Activated CD8-positive, alpha-beta memory T cell treated with anti-CD3 and anti-CD28 coated beads, Interleukin-2, amount 50 U/mL, for 48 hours (primary cell): ENCODE measurements at places on chromosomes 3 and 15.

DNA sequence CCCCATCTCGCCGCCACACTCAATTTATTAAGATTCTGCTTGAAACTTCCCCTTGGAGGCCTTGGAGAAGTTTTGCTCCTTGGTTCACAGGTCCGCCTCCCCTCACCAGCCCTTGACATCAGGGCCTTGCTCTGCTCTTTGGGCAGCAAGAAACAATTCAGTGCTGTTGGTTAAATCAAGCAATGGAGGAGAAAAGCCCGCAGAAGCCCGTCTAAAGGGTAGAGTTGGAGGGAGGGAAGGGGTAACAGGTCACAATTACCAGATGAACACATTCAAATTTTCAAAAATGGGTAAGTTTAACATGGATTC lies 429 bp downstream of the PARP9 start:
- no peak for DNase-seq

DNA sequence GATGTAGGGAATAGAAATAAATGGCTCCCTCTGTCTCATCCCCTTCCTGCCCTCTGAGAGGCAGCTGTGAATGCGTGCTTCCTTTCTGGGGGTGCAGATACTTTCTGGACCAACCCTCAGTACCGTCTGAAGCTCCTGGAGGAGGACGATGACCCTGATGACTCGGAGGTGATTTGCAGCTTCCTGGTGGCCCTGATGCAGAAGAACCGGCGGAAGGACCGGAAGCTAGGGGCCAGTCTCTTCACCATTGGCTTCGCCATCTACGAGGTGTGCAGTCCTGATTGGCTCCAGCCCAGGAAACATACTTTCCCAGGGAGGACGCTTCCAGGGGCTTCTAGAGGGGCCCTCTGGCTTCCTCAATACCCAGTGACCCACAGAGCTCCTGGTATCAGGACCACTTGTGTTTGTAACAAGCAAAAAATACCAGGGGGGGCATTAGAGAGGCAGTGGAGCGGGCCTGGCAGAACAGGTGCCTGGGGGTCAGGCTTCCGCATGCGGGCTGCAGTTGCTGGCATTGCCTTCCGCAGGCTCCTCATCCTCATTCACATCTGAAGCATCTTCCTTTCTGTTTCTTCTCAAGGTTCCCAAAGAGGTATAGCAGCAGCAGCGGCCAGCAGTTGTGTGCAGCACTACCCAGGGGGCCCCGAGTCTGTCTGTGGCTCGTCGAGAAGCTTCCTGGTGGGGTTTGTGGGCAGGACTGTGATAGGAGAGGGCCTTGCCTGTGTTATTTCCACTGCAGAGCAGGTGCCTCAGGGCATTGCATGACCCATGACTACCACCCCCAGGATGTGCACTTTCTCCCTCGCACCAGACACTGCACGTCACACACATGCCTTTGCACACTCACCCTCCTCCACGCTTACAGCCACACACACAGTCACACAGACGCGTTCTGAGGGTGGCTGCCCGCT lies 42.5 kb downstream of the CAPN3 start:
- no peak for DNase-seq

- no peak for DNase-seq
Measured at GRCh38 chr15:70495991-70496599, 267.3 kb downstream of the UACA start.

- DNase-seq: no peak
Measured at GRCh38 chr3:197001972-197002700, 27.5 kb downstream of the MELTF start.

- DNase-seq: no peak
Measured at GRCh38 chr15:41511331-41511898, 2.2 kb downstream of the LTK start.

DNA sequence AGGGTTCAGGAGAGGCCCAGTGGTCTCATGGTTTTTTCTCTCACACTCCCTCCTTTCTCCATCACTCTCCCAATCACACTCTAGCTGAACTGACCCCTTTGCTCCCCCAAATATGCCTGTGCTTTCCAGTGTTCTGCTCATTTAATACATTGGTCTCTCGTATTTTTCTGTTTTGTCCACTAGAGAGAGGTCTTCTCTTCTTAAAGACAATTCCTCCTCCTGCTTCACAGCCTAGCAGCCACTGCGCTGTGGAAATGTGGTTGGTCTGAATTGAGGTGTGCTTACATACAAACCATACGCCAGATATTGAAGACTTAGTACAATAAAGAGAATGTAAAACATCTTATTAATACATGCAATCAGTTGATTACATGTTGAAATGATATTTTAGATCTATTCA lies 60.6 kb upstream of the XCR1 start:
- DNase-seq: no peak

GRCh38 chr3:11636394-11636770 lies 7.3 kb downstream of the VGLL4 start:
- no peak for DNase-seq

DNA sequence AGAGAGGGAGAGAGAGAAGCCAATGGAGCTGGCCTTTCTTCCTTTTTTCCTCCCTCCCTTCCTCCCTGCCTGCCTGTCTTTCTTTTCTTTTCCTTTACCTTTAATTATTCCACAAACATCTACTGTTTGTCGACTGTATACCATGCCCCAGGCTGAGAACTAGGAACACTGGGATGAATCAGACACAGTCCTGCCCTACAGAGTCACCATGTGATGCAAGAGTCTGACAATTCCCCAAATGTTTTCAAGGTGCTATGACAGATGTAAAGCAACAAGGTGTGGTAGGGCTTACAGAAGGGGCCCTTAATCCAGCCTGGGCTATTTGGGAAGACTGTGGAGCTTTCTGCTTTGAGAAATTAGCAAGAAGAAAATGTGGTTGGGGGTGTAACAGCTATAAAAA lies 4.0 kb upstream of the SPSB4 start:
- DNase-seq: no peak

- no peak for DNase-seq
Measured at GRCh38 chr15:43954181-43954621, 127.4 kb downstream of the WDR76 start.

DNA sequence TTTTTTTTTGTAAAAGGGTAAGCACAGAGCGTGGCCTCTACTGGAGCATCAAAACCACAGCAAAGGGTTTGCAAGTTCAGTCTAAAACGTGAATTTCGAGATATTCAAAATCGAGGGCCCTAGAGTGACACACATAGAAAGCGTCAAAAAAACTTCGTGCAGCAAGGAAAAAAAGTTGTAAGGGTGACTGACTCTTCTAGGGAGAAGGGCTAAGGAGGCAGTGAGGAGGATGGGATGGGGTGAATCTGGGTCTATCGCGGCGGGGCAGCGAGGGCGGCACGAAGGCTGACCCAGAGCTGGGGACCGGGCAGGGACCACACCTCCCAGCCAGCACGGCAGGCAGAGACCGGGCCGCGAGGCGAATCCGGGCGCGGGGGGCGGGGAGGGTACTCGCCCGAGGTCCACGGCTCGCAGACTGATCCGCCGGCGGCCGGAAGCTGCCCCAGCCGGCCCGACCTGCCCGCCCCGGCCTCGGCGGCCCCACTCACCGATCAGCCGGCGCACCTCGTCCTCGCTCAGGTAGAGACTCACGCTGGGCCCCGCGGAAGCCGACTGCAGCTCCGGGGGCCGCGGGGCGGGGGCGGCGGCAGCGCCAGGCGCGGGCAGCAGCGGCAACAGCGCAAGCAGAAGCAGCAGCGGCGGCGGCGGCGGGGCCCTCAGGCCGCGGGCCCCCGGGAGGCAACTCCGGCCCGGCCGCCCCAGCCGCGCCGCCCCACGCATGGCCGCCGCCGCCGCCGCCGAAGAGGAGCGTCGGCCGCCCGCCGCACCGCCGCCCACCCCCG lies 533 bp downstream of the RYK start:
- DNase-seq: peak; percentile 79

- DNase-seq: no peak
Measured at GRCh38 chr15:66936861-66937582, 128.4 kb upstream of the SMAD3 start.

- peak; percentile 69 for DNase-seq
Measured at GRCh38 chr15:84736375-84736774, 12.0 kb upstream of the ZNF592 start.

DNA sequence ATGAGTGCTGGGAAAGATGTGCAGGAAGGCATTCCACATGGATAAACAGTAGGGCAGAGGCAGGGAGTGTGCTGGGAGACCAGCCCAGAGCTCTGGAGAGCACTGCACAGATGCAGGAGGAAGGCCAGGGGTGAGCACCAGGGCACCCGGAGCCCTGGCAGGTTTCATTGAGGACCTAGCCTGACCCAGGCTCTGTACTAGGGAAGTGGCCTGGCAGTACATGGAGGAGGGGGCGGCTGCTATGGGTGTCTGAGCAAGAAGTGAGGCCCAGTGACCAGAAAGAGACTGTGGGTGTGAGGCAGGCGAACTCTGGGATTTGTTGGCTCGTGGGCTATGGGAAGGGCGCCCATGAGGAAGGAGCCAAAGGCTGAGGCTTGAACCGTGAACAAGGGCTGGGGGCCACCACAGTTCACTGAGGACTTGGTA lies 139.1 kb downstream of the DNAJB8 start:
- DNase-seq: peak; percentile 18

GRCh38 chr3:4655145-4656045 lies 162.2 kb downstream of the ITPR1 start:
- no peak for DNase-seq

DNA sequence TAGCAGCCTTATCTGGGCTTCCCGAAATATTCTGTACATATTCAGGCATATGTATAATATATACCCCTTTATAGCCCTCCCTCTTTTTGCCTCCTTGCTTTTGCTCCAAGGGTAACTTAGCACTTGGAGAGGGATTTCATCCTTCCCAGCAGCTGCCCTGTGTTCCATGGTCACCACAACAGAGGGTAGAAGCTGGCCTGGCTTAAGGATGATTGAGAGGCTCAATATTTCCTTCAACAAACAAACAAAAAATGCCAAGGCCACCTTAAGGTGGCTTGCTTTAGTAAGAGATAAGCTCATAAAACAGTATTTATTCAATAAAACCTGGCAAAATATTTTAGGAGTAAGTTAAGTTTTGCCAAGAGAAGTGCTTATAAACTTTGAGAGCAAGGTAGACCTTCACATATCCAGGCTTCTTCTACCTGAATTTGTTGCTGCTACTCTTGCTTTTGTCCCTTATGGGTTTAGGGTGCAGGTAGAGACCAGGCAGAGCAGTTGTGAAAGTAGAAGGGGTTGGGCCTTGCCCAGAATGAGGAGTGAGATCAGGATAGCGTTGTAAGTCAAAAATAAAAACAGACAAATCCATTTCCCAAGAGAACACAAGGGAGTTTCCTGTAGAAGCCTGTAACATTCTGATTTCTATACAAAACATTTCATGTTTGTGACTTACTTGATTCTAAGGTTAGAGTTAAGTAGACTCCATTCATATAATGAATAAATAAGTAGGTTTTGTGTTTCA lies 52.7 kb upstream of the ATOSA start:
- no peak for DNase-seq

GRCh38 chr3:149095487-149095886 lies 9.2 kb upstream of the HLTF start:
- no peak for DNase-seq

DNA sequence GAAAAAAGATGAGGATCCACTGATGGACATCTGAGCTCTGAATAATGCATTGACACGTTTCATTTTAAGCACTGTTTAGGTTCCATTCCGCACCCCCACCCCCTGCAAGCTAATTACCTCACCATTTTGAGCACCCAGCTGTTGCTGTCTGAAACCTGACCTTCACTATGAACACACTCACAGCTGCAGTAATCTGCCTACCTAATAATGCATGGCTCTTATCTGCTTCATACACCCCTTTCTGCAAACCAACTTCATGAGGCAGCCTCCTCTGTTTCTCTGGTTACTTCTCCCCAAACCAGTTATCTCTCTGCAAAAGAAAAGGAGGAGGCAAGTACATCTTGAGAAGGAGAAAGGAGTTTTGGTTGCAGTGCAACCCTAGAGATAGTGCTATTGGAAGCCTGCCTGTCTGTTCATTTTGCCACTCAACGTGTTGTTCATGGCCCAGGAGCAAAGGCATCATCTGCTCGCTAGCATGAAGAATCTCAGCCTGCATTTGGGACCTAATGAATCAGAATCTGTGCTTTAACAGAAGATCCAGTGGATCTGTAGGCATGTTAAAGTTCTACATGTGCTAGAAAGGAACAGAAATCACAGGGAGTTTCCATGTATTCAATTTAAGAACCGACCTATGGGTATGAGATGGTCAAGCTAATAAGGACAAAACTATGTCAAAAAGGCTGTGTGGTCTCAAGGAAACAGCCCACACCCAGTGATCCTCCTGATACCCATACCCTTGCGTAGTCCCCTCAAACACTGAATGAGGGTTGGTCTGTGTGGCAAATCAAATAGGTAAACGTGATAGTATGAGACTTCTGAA lies 87.2 kb downstream of the MB21D2 start:
- DNase-seq: no peak

- no peak for DNase-seq
Measured at GRCh38 chr3:81443958-81444357, 317.5 kb downstream of the GBE1 start.

DNA sequence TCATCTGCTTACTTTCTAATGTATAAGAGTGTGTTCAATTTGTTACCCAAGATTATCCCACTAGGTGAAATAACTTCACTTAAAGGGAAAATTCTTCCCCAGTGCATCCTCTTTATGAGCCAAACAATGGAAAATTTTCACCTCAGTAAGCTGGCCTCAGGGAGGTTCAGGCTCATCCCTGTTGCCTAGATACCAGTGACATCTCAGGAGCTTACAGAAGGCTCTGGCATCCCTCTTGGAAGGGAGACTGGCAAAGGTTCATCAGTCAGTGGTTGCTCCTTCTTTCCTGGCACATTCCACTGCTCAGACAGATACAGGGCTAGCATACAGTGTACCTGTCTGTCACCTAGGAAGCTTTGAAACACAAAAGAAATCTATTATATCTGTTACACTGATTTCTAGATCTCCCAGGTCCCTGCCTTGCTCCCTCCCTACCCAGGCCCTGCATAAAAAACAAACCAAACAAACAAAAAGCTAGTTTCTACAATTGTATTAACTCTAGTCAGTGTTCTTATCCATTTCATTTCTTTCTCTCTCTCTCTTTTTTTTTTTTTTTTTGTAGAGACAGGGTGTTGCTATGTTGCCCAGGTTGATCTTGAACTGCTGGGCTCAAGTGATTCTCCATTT lies 1.7 kb downstream of the IP6K2 start:
- no peak for DNase-seq

- DNase-seq: no peak
Measured at GRCh38 chr15:57667171-57667849, 39.2 kb upstream of the POLR2M start.

GRCh38 chr15:22922003-22922402 lies 58.2 kb downstream of the CYFIP1 start:
- no peak for DNase-seq

- DNase-seq: no peak
Measured at GRCh38 chr3:136351351-136351750, 101.2 kb downstream of the PCCB start.

- DNase-seq: no peak
Measured at GRCh38 chr3:127035677-127036076, 52.8 kb downstream of the PLXNA1 start.

- DNase-seq: no peak
Measured at GRCh38 chr3:150793641-150794040, 30.7 kb upstream of the SIAH2 start.

DNA sequence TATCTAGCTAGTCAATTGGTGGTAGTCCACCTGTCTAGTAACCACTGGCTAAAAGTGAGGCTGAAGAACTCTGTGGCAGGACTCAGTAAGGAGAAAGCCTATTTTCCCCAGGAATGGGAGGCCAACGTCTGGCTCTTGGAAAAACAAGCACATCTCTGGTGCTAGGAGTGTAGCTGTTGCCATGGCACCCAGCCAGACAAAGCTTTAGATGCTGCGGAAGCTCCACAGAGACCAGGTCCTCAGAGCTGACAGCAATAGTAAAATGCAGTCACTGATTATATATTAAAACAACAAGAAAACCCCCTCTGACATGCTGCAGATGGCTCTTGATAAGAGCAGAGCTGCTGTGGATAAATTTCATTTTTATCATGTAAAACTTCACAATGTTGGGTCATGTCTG lies 124.9 kb upstream of the STRIT1 start:
- DNase-seq: no peak
